ENCODE measurements at places on chromosomes 7 and 10. TPM values are rescaled to one million over a fixed set of nuclear protein-coding genes. Genes with fewer than 3 reads are reported as not detected.
A peak's percentile ranks its signal among the peaks of the same experiment; 100 is the strongest.

Gene FANK1
- 0.73 TPM for total RNA-seq

DNA sequence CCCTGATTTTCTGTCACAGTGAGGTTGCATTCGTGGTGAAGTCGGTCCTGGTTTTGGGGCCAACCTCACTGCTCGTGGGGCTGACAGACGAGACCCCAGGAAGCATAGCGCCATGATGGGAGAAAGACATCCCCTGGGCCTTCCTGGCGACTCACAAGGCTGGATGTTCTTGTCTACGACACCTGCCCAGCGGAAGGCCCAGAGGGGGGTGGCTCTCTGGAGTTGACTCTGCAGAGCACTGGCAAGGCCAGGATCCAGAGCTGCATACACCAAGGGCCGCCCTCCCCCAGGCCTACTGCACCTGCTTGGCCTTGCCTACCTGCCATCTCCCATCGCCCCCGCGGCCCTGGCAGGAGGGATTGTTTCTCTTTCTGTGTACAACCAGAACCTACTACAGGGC is 608.9 kb downstream of the PTPRN2 start:
- H3K4me1 ChIP-seq: no peaks in the 10 kb centered on the region
- no peaks in the 10 kb centered on the region for H3K27me3 ChIP-seq
- DNase-seq: no peak
- no peak overlapping the region for H3K4me3 ChIP-seq
- no peaks in the 10 kb centered on the region for H3K36me3 ChIP-seq
- H3K27ac ChIP-seq: no peak overlapping the region

- H3K4me3 ChIP-seq: no peak overlapping the region
- H3K36me3 ChIP-seq: no peaks in the 10 kb centered on the region
- H3K27me3 ChIP-seq: no peaks in the 10 kb centered on the region
- H3K27ac ChIP-seq: no peak overlapping the region
- H3K4me1 ChIP-seq: no peaks in the 10 kb centered on the region
- no peak for DNase-seq
These were observed 808.7 kb downstream of the XPNPEP1 start for GRCh38 chr10:109114579-109114978.

Gene DNAJC12
- total RNA-seq: 1.4 TPM

DNA sequence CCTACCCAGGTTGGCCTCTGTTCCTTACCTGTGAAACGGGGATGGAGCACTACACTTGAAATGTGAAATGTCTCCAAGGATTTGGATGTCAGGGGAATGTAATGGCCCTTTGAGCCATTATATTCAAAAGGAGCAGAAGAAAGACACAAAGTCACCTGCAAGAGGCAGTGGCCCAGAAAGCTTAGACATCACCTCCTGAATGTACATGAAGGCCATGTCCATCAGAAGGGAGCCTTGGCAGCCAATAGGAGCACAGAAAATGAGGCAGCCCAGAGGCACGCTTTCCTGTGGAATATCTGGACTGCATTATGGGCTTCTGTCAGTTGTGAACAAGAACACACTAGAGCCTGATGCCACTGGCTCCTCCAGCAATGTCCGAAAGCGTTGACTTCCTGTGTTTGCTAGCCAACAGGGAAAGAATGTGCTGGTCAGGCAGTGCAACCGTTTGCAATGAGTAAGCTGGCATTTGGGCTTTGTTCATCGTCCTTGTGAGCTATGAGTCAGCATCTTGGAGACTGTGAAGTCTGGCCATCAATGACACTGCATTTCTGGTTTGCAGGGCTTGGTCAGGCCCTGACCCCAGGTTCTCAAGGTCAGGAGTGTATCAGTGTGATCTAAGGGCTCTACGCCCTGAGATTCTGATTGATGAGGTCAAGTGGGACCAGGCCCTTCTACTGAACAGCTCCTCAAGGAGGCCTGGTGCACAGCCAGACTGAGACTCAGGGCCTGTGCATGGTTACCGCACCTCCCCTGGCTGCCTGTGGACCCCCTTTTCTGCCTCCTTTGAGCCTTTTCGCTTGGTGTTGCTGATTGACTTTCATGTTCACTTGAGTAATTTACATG is 222.4 kb downstream of the RPS24 start:
- no peaks in the 10 kb centered on the region for H3K36me3 ChIP-seq
- DNase-seq: peak; percentile 78
- H3K4me1 ChIP-seq: peaks cover 37% of the 10 kb centered on the region
- H3K4me3 ChIP-seq: no peak overlapping the region
- H3K27me3 ChIP-seq: no peaks in the 10 kb centered on the region

GRCh38 chr10:44394696-44395381 is 9.9 kb upstream of the CXCL12 start:
- H3K27ac ChIP-seq: no peak overlapping the region
- no peak for DNase-seq
- no peaks in the 10 kb centered on the region for H3K27me3 ChIP-seq

GRCh38 chr10:102072673-102073527 is 7.8 kb downstream of the HPS6 start:
- H3K36me3 ChIP-seq: no peaks in the 10 kb centered on the region
- no peak overlapping the region for H3K27ac ChIP-seq
- no peaks in the 10 kb centered on the region for H3K4me1 ChIP-seq

Gene PKD2L1
- not detected for total RNA-seq

Gene TM9SF3
- 176 TPM for total RNA-seq

Gene LDB1
- total RNA-seq: 52.4 TPM

GRCh38 chr10:60820093-60820754 is 41.9 kb downstream of the CDK1 start:
- no peaks in the 10 kb centered on the region for H3K4me1 ChIP-seq
- H3K36me3 ChIP-seq: no peaks in the 10 kb centered on the region
- no peak overlapping the region for H3K27ac ChIP-seq
- H3K27me3 ChIP-seq: no peaks in the 10 kb centered on the region

GRCh38 chr10:7410862-7411670 is at the start of gene SFMBT2:
TSS of gene SFMBT2 (minus strand) at chr10:7411034. CDS start at chr10:7381898, 29,136 bp downstream.
- H3K36me3 ChIP-seq: no peaks in the 10 kb centered on the region
- no peak for DNase-seq
- no peaks in the 10 kb centered on the region for H3K27me3 ChIP-seq
- H3K4me3 ChIP-seq: no peak within 1 kb of the TSS

DNA sequence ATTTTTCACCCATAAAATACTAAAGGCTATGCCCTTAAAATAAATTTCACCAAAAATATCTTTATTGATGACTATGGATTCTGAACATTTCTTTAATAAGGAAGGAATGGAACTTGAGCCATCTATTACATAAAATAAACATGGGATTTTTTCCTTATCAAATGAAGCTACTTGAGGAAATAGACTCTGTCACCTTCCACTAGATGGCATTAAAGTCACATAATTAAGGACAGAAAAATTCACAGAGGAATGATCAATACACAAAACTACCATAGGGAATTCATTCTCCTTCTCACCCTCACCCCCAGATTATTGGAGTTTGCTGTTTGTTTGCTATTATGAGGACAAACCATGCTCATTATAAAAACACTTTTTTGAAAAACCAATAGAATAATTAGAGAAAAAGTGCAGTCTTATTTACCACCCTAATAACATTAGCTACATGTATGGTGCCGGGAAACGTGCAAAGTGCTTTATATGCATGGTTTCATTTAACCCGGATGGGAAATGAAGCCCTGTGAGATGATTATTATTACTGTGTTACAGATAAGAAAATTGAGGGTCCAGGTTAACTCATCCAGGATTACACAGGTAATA is 21.1 kb upstream of the FOXI2 start:
- H3K4me3 ChIP-seq: no peak overlapping the region
- H3K4me1 ChIP-seq: no peaks in the 10 kb centered on the region
- H3K36me3 ChIP-seq: no peaks in the 10 kb centered on the region
- DNase-seq: no peak
- no peak overlapping the region for H3K27ac ChIP-seq

GRCh38 chr7:1667566-1668395 is 2.3 kb upstream of the ELFN1 start:
- peak; percentile 29 for DNase-seq
- peak overlapping the region; percentile 19 for H3K4me3 ChIP-seq
- no peaks in the 10 kb centered on the region for H3K36me3 ChIP-seq
- peaks cover 5% of the 10 kb centered on the region for H3K27me3 ChIP-seq

Gene ANXA8L1
- total RNA-seq: 17.4 TPM

DNA sequence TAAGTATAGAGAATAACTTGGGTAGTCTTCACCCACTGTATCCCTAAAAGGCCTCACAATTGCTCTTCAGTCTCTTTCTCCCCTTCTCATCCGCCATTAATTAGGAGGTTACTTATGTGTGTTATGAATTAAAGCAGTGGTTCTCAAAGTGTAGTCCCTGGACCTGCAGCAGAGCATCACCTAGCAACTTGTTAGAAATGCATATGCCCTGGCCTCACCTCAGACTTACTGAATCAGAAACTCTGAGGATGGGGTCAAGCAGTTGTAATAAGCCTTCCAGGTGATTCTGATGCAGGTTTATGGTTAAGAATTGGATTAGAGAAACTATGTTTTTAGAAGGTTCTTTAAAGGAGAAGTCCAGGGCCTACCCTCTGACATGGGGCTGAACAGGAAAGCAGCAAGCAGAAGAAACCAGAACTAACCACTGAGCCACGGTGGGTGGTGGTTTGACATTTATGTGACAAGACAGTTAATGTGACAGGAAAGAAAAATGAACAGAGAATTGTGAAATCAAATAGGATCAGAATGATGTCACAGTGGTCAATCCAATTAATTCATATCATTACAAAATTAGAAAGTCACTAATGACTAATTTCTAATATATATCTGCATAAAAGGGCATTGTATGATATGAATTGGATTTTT is 37.6 kb downstream of the ENTPD1 start:
- H3K36me3 ChIP-seq: no peaks in the 10 kb centered on the region
- H3K27ac ChIP-seq: no peak overlapping the region
- no peaks in the 10 kb centered on the region for H3K4me1 ChIP-seq
- no peaks in the 10 kb centered on the region for H3K27me3 ChIP-seq
- H3K4me3 ChIP-seq: no peak overlapping the region

- H3K4me3 ChIP-seq: no peak overlapping the region
- DNase-seq: no peak
- no peaks in the 10 kb centered on the region for H3K4me1 ChIP-seq
- H3K36me3 ChIP-seq: no peaks in the 10 kb centered on the region
- H3K27me3 ChIP-seq: no peaks in the 10 kb centered on the region
These were observed 635.7 kb upstream of the ANKRD30A start for GRCh38 chr10:36489611-36490228.

- H3K27ac ChIP-seq: no peak overlapping the region
- no peak for DNase-seq
- no peaks in the 10 kb centered on the region for H3K27me3 ChIP-seq
- no peaks in the 10 kb centered on the region for H3K36me3 ChIP-seq
These were observed 185.4 kb downstream of the RAB11FIP2 start for GRCh38 chr10:117861329-117861728.

DNA sequence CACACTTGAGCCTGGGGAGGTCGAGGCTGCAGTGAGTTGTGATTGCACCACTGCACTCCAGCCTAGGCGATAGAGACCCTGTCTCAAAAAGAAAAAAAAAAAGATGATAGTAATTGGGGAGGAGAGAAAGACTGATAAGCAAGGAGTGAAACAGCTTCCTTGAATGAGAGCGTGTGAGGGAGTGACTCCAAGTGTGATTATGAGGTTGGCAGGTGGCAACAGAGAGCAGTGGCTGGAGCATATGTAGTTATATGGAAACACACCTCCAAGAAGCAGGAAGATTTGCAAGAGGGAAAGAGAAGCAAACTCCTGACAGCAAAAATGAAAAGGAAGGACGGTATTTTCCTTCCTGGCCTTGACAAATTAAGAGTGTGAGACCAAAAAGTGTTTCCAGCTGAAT is 50.4 kb downstream of the VKORC1L1 start:
- no peaks in the 10 kb centered on the region for H3K27me3 ChIP-seq
- DNase-seq: no peak
- H3K27ac ChIP-seq: no peak overlapping the region
- no peak overlapping the region for H3K4me3 ChIP-seq
- peaks cover 29% of the 10 kb centered on the region for H3K4me1 ChIP-seq

DNA sequence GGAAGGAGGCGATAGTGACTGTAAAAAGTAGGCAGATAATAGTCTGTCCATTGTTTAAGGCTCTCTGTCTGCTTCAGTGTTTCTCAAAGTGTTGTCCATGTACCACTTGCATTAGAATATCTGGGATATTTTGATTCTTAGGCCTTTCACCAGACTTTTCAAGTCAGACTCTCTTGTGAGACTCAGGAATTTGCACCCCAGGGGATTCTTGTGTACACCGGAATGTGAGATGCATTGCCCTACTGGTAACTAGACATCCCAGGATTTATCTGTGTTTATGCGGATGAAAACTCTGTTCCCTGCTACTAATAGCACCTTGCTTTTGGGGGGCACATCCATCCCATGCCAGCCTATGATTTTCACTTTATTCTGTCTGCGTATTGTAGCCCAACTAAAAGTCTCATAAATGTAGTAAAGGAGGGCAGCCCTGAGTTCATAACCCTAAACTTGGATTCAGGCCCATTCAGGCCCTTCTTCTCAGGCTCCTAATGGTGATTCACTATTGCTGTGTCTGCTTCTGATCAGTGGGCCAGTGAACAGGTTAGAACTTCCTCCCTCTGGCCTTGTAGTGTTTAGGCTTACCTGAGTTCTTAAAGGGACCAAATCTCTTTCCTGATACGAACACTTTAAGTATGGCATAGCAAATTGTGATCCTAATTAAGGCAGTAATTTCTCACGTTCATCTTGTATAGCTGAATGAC is 71.8 kb upstream of the RPA3 start:
- DNase-seq: no peak
- no peaks in the 10 kb centered on the region for H3K36me3 ChIP-seq
- no peak overlapping the region for H3K27ac ChIP-seq

DNA sequence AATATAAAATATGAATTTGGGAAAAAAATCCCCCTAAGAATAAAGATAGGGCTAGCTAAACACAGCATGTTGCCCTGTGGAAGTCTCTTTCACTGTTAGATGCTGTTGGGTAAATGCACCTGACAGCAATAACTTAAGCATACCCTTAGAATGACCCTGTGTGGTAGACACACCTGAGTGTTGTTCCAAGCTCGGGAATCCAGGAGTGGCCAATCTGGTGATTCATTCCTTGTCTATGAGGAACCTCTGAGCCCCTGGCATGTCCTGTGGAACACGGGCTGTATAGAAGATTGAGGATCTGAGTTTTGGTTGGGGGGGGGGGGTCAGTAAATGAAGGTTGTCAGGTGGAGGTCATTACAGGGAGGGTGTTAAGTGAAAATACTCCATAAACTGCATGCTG is 730.0 kb upstream of the IGFBP3 start:
- peak overlapping the region; percentile 27 for H3K27ac ChIP-seq
- H3K36me3 ChIP-seq: no peaks in the 10 kb centered on the region
- DNase-seq: peak; percentile 50
- no peaks in the 10 kb centered on the region for H3K4me1 ChIP-seq
- H3K4me3 ChIP-seq: no peak overlapping the region
- H3K27me3 ChIP-seq: no peaks in the 10 kb centered on the region

- no peaks in the 10 kb centered on the region for H3K36me3 ChIP-seq
- peak; percentile 32 for DNase-seq
- H3K4me1 ChIP-seq: 0 out of 2 replicates have a peak, but pooled peaks cover 6% of the 10 kb centered on the region
- no peak overlapping the region for H3K27ac ChIP-seq
- H3K4me3 ChIP-seq: no peak overlapping the region
These were observed 32.8 kb upstream of the RHEB start for GRCh38 chr7:151552352-151553028.

GRCh38 chr7:82736633-82737032 is 293.1 kb upstream of the CACNA2D1 start:
- no peak for DNase-seq
- no peaks in the 10 kb centered on the region for H3K4me1 ChIP-seq
- no peaks in the 10 kb centered on the region for H3K27me3 ChIP-seq
- H3K4me3 ChIP-seq: no peak overlapping the region
- no peak overlapping the region for H3K27ac ChIP-seq
- no peaks in the 10 kb centered on the region for H3K36me3 ChIP-seq

Gene SP8
- total RNA-seq: 13.2 TPM

Data from Caco-2 (cell line).